ENCODE measurements at places on chromosomes 12 and 14. TPM values are rescaled to one million over a fixed set of nuclear protein-coding genes. Genes with fewer than 3 reads are reported as not detected.

- H3K4me1 ChIP-seq: peaks cover 8% of the 10 kb centered on the region
- no peaks in the 10 kb centered on the region for H3K36me3 ChIP-seq
- peaks cover 23% of the 10 kb centered on the region for H3K27me3 ChIP-seq
- no peak overlapping the region for H3K27ac ChIP-seq
- no peak for DNase-seq
- H3K4me3 ChIP-seq: peak overlapping the region; percentile 60
Measured at GRCh38 chr12:65742018-65743010, 82.0 kb upstream of the HMGA2 start.

- H3K4me1 ChIP-seq: peaks cover 3% of the 10 kb centered on the region
- H3K36me3 ChIP-seq: peaks cover 10% of the 10 kb centered on the region
- no peaks in the 10 kb centered on the region for H3K27me3 ChIP-seq
- no peak overlapping the region for H3K27ac ChIP-seq
- H3K4me3 ChIP-seq: no peak overlapping the region
Measured at GRCh38 chr14:96894966-96895365, 97.8 kb downstream of the VRK1 start.

GRCh38 chr12:41058266-41058665, 129.9 kb upstream of the PDZRN4 start:
- no peak overlapping the region for H3K27ac ChIP-seq
- no peaks in the 10 kb centered on the region for H3K4me1 ChIP-seq
- H3K4me3 ChIP-seq: no peak overlapping the region
- no peaks in the 10 kb centered on the region for H3K36me3 ChIP-seq
- H3K27me3 ChIP-seq: no peaks in the 10 kb centered on the region

- no peak for DNase-seq
- H3K36me3 ChIP-seq: no peaks in the 10 kb centered on the region
- no peak overlapping the region for H3K27ac ChIP-seq
- no peaks in the 10 kb centered on the region for H3K27me3 ChIP-seq
- peaks cover 2% of the 10 kb centered on the region for H3K4me1 ChIP-seq
- H3K4me3 ChIP-seq: no peak overlapping the region
Measured at GRCh38 chr12:103794309-103795213, 46.5 kb downstream of the NT5DC3 start.

The A2M gene
- total RNA-seq: not detected

The LRFN5 gene
- total RNA-seq: not detected

The RNASE7 gene
- not detected for total RNA-seq

All from activated CD4-positive, alpha-beta memory T cell treated with anti-CD3 and anti-CD28 coated beads, Interleukin-2, amount 10 ng/mL, durations not matched to agents 7 days and 5 days (primary cell).